ENCODE measurements at places on chromosomes 12 and 14.

GRCh38 chr12:127273626-127274025 is 993.3 kb upstream of the TMEM132C start:
- DNase-seq, result no peak

GRCh38 chr12:52231305-52232202 is 1.5 kb upstream of the KRT7 start:
- DNase-seq, result no peak

- DNase-seq, result no peak
These were observed 279.1 kb downstream of the AEBP2 start for GRCh38 chr12:19718401-19718800.

DNA sequence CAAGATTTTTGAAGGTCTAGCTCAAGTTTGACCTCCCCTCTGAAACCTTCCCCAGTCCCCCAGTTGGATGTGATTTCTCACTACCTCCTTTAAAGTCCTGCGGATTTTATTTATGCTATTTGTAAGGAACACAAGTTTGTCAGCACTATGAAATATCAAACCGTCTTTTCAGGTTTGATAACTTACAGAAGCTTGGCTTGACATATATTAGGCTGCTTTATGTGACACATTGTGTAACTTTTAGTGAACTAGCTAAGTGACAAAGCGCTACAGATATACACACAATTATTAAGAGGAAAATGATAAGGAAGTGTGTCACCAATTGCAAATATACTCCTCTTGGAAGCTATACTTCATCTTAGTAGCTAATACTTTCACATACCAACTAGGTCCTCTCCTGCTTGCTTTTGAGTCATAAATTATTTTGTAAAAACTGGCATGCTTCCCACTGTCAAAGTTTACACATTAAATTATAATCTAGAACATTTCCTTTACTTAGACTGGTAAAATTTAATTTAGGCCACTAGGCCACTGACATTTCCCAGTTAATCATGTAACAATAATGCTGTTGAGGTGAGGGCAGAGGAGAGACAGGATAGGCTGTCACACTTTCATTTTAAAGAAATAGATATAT is 149.5 kb downstream of the TMTC3 start:
- no peak for DNase-seq

- DNase-seq, result no peak
These were observed 786.1 kb upstream of the TMEM132C start for GRCh38 chr12:127480775-127481314.

- peak; percentile 23 for DNase-seq
These were observed 11.4 kb downstream of the CLECL1 start for GRCh38 chr12:9721394-9722092.

DNA sequence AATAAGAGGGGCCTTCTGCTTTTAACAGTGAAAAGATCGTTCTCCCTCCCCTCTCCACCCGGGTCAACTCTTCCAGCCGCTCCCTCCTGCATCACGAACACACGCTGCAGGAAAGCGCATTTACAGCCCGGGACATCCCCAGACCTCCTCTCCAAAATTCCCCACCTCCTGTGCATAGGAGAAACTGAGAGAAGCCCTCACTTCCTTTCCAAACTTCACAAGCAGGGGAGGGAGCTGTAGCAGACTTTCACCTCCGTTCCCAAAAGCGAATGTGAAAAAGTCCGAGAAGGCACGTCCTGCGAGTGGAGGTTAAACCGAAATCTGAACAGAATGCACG is 513 bp downstream of the BCAT1 start:
- DNase-seq, result no peak

- DNase-seq, result no peak
These were observed 395.2 kb upstream of the DCN start for GRCh38 chr12:91577586-91578539.

GRCh38 chr14:35114036-35114435 is 7.8 kb downstream of the PPP2R3C start:
- DNase-seq, result no peak

- no peak for DNase-seq
These were observed 1419.4 kb downstream of the FSCB start for GRCh38 chr14:43087666-43088065.

All from globus pallidus (tissue), 1 donor.